Tibial artery (tissue), 4 donors: ENCODE measurements at places on chromosomes 13 and 19.

GRCh38 chr19:9041023-9041422 is 30.8 kb upstream of the MUC16 start:
- DNase-seq, result no peak

DNA sequence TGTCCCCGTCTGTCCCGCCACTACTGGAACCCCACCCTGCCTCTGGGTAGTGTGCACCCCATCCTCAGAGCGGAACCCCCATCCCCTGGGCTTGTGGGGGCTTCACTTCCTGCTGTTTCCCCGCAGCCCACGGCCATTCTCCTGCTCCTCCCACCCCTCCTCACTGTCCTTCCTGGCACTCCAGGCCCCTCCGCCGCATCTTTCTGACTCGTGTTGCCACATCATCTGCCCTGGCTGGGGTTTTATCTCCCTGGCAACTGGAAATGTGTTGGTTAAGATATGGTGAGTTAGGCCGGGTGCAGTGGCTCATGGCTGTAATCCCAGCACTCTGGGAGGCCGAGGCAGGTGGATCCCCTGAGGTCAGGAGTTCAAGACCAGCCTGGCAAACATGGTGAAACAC is 37.3 kb downstream of the KDM4B start:
- DNase-seq, result no peak

DNA sequence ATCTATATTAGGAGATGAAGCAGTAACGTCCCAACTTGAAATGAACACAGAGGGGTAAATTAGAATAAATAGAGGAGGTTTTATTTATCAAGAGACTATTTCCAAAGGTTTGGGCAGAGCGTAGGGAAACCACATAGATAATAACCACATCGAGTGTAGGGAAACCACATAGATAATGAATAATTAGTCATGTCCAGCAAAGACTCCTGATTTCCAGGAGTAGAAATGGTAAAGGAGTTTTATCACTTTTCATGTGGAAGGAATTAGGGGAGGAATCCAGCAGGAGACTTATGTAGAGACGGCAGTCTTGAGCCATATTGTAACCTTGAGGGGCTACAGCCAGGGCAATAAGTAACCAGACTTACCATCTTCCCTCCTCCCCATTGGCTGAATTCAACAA is 136.3 kb upstream of the CSNK1A1L start:
- DNase-seq, result no peak

GRCh38 chr13:109983447-109983846 is 197.1 kb upstream of the IRS2 start:
- no peak for DNase-seq

DNA sequence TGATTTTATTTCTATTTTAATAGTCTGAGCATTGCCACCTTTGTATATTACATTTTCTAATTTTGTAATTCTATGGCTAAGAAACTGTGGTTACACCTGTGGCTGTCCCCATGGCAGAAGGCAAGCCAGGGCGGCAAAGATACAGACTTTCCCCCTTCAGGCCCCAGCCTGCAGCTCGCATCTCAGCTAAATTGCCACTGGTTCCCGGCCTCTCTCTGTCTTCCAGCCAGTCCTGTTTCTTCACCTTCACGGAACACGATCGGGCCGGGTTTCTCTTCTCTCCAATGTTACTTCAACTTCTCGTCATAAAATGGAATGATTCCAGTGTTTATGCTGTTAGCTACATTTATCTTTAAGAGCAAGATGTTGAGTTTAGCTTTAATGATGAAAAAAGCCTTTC is 124.5 kb upstream of the ZNF507 start:
- DNase-seq, result no peak

GRCh38 chr19:38993271-38993670 is 17.7 kb upstream of the FBXO17 start:
- DNase-seq, result no peak

DNA sequence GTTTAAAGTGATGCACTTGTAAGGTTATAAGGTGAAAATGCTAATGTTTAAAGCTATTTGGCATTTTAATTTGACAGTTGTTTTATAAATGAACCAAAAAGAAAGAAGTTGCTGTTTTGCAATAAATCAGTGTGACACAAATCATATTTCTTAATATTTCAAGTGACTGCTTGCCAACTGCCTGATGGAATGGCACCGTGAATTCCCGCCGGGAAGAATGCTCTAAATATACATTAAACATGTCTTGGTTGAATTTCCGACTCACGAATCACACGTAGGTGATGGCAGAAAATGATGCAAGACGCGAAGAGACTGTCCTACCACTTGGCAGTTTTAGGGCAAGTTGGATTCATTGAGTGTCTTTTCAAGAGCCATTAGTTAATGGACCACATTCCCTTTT is 3.1 kb upstream of the GJB2 start:
- no peak for DNase-seq

GRCh38 chr13:35468195-35468594 is 8.3 kb downstream of the MAB21L1 start:
- no peak for DNase-seq

DNA sequence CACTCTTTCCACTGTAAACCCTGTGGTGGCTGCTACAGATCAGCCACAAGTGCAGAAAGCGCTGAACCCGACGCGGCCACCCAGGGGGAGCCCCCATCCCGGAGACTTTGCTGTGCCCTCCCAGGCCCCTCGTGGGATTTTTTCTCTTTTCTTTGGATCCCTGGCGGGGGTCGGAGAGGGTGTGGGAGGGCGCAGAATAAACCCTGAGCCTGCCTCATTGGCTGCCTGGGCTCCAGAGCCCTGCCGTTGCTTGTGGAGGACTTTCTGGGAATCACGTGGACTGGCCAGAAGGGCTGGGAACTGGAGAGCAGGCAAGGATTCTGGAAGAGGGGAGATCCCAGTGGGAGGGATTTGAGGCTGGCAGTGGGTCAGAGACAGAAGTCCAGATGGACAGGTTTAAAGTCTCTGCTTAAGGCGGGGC is 24.9 kb downstream of the GADD45B start:
- DNase-seq, result no peak

DNA sequence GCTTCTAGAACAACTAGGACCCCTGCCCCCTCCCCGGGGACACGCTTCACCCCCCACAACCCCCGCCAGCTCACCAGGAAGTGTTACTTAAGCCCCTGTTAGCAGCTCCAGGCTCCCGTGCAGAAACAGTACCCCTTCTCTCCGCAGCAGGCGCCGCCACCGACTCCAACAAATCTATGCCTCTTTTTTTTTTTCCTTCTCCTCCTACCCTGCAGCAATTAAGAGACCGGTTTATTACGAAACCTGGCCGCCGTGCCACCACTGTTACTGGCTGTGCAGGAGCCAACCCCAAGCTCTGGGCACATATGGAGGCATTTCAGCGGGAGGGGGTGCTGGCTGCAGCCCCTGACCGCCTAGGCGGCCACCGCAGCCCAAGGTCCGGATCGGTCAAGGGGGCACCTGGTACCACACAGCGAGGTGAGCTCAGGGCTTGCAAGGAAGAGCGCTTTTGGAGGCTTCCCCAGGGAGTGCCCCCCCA is 2.4 kb downstream of the GADD45B start:
- peak; percentile 87 for DNase-seq

DNA sequence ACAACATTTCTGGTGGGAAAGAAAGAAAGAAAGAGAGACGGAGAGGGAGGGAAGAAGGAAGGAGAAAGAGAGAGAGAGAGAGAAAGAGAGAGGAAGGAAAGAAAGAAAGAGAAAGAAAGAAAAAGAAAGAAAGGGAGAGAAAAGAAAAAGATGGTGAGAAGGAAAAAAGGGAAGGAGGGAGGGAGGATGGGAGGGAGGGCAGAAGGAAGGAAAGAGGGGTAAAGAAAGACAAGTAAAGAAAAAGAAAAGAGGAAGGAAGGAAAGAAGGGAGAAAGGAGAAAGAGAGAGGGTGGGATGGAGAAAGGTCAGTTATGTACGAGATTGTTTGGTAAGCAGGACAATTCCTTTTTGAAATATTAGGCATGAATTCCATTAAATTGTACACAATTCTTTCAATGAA is 145.3 kb downstream of the SPRY2 start:
- DNase-seq, result no peak

DNA sequence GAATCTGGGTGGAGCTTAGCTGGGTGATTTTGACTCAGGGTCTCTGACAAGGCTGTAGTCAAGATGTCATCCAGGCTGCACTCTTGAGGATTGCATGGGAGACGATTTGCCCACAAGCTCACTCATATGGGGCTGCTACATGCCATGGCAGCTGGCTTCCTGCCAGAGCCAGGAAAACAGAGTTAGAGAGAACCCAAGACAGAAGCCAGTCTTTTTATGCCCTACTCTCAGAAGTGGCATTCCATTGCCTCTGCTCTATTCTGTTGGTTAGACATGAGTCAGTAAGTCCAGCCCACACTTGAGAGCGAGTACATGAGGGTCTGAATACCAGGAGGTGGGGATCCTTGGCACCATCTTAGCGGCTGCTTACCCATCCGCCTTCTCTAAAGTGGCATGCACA is 9.5 kb downstream of the POLR1D start:
- no peak for DNase-seq

DNA sequence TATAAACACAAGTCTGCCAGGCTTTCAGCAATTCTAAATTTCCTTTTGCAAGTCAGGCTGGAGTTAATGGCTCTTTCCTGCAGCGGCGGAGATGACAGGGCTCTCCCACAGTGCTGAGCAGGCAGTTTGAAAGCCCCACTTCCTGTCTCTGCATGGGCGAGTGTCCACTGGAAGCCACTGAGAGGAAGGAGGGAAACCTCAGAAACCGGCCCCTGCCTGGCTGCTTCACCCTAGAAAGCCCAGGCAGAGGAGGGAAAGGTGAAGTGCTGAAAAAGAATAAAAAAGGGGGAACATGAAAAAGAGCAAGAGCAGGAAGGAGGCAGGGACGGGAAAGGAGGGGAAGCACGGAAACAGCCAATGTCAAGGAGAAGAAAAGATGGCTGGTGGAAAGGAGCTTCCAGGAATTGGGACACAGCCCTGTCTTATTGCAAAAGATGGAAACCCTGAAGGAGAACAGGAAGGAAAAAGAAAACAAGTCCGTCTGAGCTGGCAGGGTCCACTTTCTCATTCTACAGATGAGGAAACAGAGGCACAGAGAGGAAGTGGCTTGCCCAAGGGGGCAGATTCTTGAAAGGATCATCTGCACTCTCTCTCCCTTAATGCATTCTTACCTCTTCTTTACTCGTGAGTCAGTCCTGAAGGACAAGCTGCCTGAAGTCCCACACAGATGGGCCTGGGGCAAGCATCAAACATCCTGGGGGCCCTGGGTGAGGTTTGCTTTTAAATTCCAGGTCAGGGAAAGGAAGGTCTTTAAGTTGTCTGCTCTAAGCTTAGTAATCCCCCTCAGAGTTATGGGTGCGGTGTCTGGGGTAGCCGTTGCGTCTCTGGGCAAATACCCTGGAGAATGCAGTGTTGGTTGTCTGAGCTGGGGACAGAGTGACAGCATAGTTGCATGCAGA is 38.8 kb upstream of the ALOX5AP start:
- peak; percentile 60 for DNase-seq

- DNase-seq, result no peak
These were observed at the start of gene LRP3 for GRCh38 chr19:33193865-33194362. Gene LRP3, plus strand, starts transcription at chr19:33194330. Its CDS starts 456 bp downstream, at chr19:33194786.

DNA sequence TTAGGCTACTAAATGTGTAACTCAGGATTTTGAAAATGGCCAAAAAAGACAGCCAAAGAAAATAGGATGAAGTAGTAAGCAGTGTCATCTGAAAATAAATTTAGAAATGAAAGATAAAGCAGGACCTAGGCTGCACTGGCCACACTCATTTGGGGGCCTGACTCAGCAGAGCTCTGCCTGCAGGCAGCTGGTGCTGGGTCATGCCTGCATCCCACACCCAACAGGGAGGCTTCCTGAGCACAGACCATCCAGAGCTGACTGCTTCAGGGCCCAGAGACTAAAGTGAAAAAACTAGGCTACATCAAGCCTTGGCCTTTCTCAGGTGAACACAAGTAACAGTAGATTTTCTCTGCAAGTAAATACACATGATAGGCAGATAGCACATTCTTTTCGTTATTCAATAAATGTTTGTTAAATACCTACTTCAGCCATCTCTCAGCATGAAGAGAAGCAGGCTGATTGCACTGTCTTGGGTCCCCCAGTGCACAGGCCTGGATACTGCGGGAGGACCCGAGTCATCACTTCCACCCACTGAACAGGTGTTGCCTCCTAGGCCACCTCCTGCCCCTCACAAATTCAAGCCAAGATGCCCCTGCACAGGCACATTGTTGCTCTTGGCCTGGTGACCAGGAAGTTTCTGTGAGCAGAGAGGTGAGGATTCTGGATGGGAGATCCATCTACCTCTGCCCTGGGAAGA is 284.0 kb downstream of the OXGR1 start:
- DNase-seq, result no peak

GRCh38 chr13:108575430-108575829 is 54.0 kb upstream of the MYO16 start:
- no peak for DNase-seq

DNA sequence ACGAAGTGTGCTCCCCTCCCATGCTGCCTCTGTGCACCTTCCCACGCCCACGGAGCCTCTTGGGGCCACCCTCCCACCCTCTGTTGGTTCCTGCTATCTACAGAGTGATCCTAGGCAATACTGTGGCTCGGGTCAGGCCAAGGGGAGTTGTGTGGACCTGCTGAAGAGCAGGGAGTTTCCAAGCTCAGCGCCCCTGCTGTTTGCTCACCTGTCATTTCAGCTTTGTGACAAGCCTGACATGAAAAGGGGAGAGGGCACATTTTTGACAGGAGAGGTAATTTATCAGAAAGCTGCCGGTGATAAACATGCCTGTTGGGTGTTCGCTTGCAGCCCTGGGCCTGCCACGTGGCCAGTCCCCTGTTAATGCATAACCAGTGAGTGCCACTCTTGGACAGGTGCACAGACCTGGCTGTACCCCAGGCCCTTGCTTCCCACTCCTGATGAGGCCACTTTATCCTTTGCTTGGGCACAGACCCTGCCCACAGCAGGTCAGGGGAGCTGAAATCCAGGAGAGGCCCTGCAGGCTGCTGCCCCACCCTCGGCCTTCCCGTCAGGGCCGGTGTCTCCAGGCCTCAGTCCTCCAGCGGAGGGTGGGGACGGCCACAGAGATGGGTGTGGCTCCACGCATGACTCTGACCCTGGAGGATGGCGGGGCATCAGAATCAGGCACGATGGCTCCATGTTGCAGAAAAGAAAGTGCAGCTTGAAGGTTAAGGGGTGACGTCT is 201.5 kb upstream of the GPR12 start:
- no peak for DNase-seq

DNA sequence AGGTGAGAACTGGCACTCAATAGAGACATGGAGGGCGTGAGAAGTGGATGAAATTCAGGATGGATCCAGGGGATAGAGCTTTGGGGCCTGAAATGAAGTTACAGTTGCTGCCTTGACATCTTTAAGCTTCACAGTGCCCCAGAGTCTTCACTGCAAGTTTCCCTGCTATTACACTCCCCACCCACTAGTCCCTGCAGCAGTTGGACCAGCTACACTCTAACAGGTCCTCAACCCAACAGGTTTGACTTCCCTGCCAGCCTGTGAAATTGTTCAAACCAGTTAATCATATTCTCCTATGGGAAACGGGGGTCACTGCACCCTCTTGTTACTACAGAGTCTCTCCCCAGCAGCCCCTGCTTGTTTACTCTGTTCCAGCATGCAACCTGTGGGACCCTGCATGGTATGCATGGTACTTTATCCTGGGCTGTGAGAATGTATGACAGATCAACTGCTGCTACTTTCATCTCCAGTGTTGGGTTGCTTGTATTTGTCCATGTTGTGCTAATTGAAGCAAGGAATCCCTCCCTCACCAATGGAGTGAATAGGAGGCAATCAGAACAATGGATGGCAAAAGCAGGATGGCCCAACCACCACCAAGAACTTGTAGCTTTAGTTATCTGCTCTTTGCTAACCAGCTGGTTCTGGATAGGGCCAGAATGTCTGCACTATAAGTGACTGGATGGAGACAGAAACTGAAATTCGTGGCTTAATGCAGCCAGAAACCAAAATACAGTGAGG is 314.2 kb downstream of the OLFM4 start:
- no peak for DNase-seq

- no peak for DNase-seq
These were observed 44.9 kb downstream of the ZNF823 start for GRCh38 chr19:11693505-11694499.
